ENCODE measurements at places on chromosomes 16 and 17.
A peak's percentile ranks its signal among the peaks of the same experiment; 100 is the strongest.

DNA sequence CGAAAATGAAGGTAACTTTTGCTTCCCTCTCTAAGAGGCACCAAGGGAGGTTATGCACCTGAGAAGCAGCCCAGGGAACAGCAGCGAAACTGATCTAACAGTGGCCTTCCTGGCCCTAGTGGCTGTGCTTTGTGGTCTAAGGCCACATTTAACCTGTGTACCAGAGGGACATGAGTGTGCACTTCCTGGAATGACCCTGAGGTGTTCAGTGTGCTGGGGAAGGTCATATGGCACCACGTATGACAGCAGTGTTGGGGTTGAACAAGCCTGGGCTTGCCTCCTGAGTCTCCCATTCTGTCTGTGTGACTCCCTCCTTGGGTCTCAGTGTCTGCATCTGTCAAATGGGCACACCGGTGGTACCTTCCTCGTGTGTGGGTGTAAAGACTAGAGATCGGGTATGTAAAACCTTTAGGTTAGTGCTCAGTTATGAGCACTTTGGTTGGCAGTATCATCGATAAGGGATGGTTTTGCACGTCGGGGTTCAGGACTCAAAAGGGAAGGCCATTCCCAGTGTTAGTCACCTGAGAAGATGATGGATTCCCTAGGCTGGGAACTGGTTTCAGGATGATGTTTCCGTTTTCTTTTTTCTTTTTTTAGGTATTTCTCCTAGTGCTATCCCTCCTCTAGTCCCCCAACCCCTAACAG is 31.9 kb downstream of the PLCG2 start:
- no peak for DNase-seq

DNA sequence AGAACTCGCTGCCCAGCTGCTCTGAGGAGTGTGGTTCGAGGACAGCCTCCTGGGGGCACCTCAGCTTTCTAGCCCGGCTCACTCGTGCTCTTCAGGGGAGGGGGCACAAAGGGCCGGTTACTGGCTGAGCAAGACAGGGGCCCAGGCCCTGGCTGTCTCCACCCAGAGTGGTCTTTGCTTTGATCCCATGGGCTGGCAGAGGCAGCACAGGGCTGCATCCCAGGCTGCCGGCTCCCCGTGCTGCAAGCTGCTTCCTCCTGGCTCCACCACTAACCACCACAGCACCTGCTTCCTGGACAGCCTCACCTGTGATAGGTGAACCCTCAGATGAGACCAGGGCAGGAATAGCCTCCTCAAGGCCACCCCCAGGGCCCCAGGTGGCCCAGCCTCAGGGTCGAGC is 6.8 kb downstream of the SPPL2C start:
- no peak for DNase-seq

GRCh38 chr16:76241755-76242154 is 35.4 kb upstream of the CNTNAP4 start:
- DNase-seq: no peak

GRCh38 chr16:30108059-30108850 is 5.1 kb downstream of the GDPD3 start:
- DNase-seq: no peak

- DNase-seq: no peak
Observed at GRCh38 chr16:8740775-8741355, 56.6 kb downstream of the TMEM186 start.

DNA sequence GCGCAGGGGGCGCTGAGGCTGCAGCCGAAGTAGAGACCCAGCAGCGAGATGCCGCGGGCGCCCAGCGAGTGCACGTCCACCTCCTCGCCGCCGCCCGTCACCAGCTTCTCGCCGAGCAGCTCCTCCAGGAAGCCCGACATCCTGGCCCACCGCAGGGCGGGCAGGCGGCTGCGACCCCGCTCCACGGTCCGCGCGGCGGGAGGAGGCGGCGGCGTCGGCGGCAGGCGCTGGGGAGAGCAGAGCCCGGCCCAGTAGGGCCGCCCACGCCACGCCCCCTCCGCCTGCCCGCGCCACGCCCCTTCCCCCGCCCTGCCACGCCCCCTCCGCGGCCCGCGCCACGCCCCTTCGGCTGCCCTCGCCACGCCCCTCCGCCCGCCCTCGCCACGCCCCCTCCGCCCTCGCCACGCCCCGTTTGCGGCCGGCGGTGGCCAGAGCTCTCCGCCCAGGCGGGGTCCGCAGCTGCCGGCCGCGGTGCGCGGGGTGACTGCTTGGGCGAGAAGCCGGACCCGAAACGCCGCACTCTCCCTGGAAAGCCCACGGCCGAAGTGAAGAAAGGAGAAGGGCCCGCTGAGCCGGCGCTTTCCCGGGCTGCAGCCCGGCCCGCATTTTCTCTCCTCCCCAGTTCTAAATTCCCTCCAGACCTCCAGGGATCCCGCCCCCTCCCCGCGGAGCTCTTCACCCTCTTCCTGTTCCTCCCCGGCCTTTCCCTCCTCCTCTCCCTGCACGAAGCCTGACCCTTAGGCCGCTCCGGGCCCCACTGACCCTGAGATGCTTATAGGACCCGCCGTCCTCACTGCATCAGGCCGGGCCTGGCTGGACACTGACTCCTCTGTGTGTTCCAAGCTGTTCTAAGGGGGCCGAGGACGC is at the start of gene NXN:
NXN (minus strand) TSS at position 238 of the 867 bp plus-strand sequence.
- DNase-seq: peak; percentile 89

- no peak for DNase-seq
Observed at GRCh38 chr17:61878520-61878919, 15.2 kb upstream of the BRIP1 start.

DNA sequence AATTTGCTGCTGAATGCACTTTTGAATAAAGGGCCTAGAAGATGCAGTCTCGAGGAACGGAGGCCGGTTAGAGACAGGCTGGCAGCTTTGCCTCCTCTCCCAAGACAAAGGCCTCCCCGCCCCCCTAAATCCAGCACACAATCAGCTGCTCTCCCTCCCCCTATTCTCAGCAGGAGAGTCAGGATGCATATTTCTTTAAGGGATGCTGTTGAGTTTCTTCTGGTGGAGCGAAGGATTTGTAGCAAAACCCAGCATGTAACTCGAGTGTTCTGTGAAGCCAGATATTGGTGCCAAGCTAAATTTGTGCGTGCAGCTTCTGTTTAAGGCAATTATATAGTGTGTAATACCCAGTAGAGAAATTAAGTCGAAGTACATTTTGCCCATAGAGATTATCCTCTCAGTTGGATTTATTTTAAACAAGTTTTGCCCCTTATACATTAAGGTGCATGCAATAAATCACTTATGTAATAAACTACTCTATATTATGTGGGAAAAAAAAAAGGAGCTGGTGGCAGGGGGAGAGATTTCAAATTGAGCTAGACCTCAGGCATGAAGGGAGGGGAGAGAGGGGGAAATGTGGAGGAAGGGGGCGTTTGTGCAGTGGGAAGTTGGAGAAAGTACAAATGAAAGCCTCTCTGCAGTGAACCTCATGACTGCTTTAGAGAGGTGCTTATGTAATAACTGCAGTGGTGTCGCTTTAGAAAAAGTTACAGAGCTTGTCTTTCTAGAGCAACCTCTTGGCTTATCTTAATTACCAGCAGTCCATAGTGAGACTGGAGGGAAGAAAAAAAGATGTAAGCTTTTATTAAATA is 599.2 kb downstream of the MAF start:
- no peak for DNase-seq

- no peak for DNase-seq
Observed at GRCh38 chr17:3039736-3040135, 23.7 kb downstream of the OR1D5 start.

DNA sequence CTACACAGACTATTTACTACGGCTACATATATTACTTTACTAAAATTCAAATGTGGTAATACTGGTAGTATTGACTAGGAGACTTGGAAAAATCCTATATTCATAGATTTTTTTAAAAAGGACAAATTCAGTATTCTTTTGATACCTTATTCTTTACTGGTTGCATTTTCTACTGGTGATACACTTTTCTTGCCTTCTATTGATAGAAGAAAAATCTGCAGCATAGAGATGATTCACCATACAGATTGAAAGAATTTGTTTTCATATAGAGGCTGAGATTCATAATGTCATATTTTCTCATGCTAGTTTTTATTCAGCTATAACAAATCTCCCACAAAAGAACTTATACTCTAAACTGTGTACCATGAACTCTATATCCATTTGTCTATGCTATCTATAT is 195.4 kb upstream of the C17orf78 start:
- no peak for DNase-seq

- no peak for DNase-seq
Observed at GRCh38 chr17:34130544-34130943, 124.5 kb upstream of the CCL2 start.

DNA sequence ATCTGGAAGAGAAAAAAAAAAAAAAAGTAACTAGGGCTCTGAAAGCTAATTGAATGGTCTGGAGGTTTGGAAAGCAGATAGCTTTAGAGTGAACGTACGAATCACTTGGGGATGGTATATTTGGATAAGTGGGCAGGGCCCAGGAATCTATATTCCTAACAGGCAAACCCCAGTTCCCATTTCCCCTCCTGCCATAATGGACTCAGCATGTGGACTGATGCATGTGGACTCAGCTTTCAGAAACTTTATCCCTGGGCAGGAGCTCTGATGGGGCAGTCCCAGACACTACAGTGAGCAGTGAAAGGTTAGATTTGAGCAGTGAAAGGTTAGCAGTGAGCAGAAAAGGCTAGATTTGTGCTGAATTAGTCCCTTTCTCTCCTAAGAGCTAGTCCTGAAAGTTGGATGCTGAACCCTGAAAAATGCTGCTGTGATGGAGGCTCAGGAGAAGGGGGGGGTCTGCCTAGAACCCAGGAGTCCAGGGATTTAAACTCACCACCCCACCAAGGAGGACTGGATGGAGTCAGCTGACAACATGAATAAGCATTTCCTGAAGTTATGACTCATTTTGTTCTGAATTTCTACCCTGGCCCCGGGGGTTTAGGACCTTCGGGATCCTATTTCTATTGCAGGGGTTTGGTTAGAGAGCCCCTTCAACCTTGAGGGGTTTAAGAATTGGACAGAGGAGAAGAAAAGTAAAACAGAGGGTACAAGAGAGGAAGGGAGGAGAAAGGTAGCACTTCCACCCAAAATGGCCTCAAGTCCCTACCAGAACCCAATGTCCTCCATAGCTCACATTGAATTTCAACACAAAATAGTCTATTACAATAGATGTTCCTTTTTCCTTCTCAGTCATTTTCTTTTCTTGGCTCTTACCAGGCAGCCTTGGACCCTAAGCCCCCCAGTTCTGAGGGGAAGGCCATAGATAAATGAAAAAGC is 10.3 kb upstream of the FZD2 start:
- no peak for DNase-seq

DNA sequence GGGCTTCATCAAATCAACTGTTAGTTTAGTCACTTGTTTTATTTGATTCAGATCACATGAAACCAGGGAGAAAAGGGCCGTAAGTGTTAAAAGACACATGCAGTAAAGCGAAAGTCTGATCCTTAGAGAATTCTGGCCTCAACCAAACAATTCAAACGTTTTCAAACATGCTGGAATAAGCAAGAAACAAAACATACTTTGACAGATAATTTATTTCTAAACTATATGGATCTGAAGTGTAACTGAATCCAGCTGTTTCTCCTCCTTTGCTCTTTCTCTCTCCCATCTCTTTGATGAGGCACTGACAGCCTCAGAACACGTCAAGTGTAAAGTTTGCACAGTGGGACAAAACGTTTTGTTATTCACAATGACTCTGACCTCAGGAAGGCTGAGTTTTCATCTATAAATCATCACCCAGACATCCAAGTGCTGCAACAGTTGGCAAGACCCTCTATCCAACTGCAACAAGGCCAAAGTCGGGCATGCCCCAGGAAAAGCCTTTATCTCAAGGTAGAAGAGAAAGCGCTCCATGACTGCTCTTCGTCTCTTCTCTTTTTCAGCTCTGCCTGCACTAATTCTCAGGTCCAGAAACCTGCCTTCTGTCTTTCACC is 267.1 kb upstream of the MYOCD start:
- DNase-seq: no peak

- DNase-seq: no peak
Observed at GRCh38 chr16:63684149-63685101, 1437.4 kb downstream of the CDH11 start.

DNA sequence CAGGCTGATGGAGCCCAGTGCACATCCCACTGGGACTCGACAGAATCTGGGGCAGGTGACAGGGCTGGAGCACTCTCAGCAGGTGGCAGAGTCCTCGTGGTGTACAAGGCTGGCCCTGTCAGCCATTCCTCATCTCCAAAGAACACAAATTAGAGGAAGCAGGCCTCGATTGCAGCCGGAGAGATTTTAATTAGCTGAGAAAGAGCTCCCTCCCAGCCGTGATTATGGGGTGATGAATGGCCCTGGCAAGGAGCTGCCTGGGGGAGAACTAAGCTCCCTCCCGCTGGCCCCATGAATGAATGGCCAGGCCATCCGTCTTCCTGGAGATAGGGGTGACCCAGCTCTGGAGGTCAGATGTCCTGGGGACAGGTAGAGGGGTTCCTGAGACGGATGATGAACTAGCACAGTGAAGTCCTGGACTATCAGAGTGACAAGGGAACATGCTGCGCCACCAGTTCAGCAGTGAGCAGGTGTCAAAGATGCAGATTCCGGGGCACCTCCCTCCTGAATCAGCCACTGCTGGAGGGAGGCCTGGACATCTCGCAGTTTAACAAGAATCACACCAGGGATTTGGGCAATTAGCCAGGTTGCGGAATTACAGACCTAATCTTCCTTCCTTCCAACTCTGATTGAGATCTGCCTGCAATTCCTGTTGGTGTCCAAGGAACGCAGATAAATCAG is 35.5 kb downstream of the PIMREG start:
- no peak for DNase-seq

DNA sequence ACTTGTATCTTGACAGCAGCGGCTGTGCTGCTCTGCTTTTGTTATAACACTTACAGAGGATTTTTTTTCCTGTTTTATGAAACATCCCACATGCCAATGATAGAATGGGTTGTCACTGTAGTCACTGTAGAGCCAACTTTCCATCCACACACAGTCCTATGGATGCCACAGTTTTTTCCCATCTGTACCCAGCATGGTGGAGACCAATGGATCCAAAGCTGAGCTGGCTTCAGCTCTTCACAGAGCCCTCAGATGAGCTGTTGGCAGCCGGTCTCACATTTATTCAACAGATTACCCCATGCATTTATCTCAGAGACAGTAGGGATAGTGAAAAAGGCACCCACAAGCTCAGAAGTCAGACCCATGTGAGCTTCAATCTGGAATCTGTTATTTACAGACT is 91.4 kb upstream of the CACNG5 start:
- no peak for DNase-seq

DNA sequence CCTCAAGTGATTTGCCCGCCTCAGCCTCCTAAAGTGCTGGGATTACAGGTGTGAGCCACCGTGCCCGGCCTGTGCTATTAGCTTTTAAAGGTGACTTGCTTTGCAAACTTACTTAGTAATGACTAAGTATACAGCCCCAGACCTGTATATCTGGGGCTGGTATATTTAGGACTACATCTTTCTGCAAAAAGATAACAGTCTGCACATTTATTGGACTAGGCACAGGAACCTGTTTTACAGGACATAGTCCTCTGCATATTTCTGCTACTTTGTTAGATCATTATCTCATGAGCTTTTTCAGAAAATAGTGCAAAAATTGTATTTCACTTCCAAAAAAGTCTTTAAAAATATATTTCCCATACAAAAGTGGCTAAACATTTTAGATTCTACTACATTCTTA is 1.3 kb downstream of the KRT24 start:
- no peak for DNase-seq

GRCh38 chr16:27355610-27356009 is 41.8 kb downstream of the IL4R start:
- peak; percentile 53 for DNase-seq

- no peak for DNase-seq
Observed at GRCh38 chr17:69064476-69064875, 3.7 kb upstream of the ABCA9 start.

- DNase-seq: no peak
Observed at GRCh38 chr17:14904386-14904785, 360.7 kb downstream of the PMP22 start.
